AG09309 (cell line): ENCODE measurements at places on chromosomes 6 and 20.
A peak's percentile ranks its signal among the peaks of the same experiment; 100 is the strongest.

GRCh38 chr6:45576648-45577624 is 199.2 kb upstream of the SUPT3H start:
- DNase-seq: no peak

DNA sequence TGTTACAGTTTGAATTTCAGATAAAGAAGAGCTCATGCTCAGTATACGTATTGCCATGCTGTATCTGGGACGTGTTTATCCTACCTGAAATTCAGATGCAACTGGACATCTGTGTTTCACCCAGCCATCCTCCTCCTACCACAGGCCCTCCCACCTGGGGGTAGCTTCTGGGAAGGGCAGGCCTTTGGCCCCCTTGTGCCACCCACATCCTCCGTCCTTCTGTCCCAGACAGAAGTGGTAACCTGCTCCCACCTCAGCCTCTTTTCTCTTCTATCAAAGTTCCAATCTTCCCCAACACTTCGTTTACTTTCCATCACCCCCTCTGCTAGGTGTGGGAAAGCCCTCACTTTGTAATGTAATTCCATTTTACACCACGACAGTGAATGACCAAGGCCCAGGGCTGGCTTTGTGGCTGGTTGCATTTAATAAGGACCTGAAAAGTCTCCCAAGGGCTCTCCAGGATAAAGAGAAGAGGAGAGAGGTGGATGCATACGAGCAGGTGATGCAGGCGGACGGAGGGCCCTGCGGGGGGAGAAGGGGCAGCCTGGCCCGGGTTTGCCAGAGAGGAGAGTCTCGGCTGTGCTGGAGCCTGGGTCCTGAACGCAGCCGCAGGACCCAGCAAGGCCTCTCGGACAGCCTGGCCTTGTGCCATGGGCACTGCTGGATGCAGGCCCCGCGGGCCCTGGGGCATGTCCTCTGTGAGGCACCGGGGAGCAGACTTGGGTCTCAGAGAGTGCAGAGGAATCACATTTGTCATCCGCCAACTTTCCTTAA is 98.4 kb downstream of the PSMB1 start:
- no peak for DNase-seq

GRCh38 chr20:34570859-34571306 is 12.4 kb downstream of the MAP1LC3A start:
- DNase-seq: peak; percentile 28

DNA sequence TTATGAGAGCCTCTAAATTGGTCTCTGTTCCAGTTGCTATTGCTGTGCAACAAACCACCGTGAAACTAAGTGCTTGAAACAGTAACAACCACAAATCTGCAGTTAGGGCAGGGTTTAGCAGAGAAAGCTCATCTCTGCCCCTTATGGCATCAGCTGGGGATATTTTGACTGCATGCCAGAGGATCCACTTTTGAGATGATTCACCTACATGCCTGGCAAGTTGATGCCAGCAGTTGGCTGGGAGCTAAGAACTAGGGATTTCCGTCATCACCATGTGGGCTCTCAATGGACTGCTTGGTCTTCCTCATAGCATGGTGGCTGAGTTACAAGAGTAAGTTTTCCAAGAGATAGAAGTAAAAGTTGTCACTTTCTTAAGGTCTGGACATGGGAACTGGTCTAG is 35.1 kb downstream of the PLCB4 start:
- DNase-seq: no peak

GRCh38 chr6:42841844-42842584 is 37.4 kb upstream of the RPL7L1 start:
- DNase-seq: no peak

GRCh38 chr6:35173427-35174087 is 32.4 kb upstream of the TCP11 start:
- DNase-seq: no peak

DNA sequence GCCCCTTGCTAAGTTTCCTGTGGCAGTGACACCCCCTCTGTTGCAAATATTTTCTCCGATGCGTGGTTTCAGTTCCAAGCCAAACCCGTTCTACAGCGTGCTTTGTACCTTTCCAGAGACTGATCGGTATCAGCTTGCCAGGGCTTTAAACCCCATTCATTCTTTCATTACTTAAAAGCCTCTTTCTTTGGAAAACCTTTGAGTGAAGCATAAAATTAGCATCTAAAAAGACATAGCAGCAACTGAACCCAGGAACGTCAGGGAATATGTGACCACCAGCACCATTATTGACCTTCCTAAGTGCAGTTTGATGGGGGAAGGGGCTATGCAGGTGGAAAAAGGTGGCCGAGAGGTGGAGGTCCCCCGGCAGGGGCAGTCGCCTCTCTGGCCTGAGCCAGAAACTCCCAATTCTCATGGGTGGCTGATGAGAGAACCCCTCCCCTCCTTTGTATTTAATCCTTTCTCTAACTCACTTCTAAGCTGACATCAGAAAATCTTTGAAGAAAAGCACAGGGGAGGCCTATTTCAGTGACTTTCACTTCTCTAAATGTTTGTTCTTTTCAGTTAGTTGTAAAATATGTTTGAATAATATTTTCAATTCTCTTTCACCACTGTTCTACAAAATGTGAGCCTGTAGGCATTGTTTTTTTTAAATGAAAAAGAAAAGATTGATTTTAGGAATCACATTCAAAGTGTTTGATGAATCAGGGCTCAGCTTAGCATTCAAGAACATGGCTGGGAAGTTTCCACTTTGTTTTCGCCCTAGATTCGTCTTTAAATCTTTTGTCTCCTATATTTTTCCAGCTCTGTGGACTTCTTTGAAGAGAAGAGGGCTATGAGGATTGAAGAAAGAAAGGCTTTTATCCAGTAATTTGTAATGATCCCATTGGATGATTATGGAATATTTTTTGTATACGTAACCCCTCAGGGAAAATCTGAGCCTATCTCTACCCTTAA is 89.2 kb downstream of the RSPH3 start:
- no peak for DNase-seq

GRCh38 chr20:37868851-37869333 is 34.0 kb upstream of the VSTM2L start:
- no peak for DNase-seq

DNA sequence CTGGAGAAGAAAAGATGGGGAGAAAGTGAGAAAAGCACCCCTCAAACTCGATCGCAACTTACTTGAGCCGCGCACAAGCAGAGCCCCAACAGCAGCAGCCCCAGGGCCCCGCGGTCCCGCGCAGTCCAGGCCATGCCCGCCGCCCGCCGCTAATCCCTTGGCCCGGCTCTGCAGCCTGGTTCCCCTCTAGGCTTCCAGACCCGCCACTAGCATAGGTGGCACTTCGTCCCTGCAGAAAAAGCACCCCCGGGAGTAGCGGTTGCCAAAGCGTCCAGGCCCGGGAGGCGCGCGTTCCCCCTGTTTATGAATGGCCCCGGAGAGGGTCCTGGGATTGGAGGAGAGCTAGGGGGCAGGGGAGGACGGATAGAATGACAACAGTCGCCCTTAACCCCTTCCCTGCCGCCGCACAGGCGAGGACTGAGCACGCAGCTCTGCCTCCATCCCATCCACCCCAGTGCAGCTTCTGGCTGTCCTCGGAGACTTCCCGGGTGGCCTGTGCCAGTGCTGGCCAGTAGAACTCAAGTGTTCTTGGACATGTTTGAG is 19.9 kb downstream of the COL9A1 start:
- no peak for DNase-seq

- no peak for DNase-seq
Observed at GRCh38 chr6:97459986-97460385, 177.0 kb upstream of the MMS22L start.

- no peak for DNase-seq
Observed at GRCh38 chr20:23971310-23971709, 17.3 kb downstream of the GGTLC1 start.

- DNase-seq: no peak
Observed at GRCh38 chr6:32905078-32905477, 35.8 kb downstream of the HLA-DMB start.

DNA sequence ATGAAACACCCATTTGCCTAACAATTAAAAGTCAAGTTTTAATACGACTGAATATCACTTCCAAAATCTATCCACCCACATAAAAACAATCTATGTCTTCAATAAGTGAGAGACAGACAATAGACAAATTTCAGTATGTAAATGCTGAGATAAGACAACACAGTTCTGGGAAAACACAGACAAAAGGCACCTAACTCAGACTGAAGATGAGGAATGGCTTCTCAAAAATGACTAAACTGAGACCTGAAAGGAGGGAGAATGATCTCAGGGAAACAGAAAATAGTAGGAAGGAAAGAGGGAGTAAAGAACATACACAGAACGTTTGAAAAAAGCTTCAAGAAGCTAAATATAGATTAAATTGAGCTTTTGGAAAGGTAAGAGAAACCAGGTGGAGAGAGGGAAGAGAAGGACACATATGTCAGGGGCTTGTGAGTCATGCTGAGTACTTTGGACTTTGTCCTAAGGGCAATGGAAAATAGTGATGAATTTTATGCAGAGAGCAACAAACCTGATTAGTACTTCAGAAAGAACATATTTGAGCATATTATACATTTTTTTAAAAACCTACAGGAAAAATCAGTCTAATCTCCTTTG is 16.1 kb downstream of the LMBRD1 start:
- DNase-seq: no peak
